Foreskin keratinocyte (primary cell): ENCODE measurements at places on chromosomes 11 and 22. TPM values are rescaled to one million over a fixed set of nuclear protein-coding genes. Genes with fewer than 3 reads are reported as not detected.

Gene PTPRCAP
- 0.32 and 0.61 TPM in 2 replicates for total RNA-seq

Gene TMEM184B
- 54.0 and 55.7 TPM in 2 replicates for total RNA-seq

Gene ZNF214
- 2.1 and 2.2 TPM in 2 replicates for total RNA-seq

Gene KCNJ5
- 0.95 and 3.8 TPM in 2 replicates for total RNA-seq

Gene OR51L1
- not detected in 2 replicates for total RNA-seq

Gene RIN1
- 35.5 and 40.6 TPM in 2 replicates for total RNA-seq

Gene CCT8L2
- not detected in 2 replicates for total RNA-seq

Gene OR52I2
- not detected in 2 replicates for total RNA-seq

Gene CRYBB2
- total RNA-seq, result not detected in 2 replicates

Gene MYOD1
- total RNA-seq, result not detected in 2 replicates

Gene ALKBH3
- 40.8 and 44.8 TPM in 2 replicates for total RNA-seq

Gene MMP26
- not detected in 2 replicates for total RNA-seq

Gene LRRC4C
- total RNA-seq, result not detected in 2 replicates

Gene TECTA
- 0.10 and 0.11 TPM in 2 replicates for total RNA-seq

Gene CARD10
- 116 and 130 TPM in 2 replicates for total RNA-seq

Gene LINC01488
- total RNA-seq, result not detected in 2 replicates

Gene CYB561A3
- 40.1 and 42.5 TPM in 2 replicates for total RNA-seq

Gene SMC1B
- 0.03 and 0.04 TPM in 2 replicates for total RNA-seq

Gene SLC22A9
- not detected in 2 replicates for total RNA-seq

Gene TEX12
- total RNA-seq, result not detected in 2 replicates

Gene MEI1
- 0.14 TPM in 1 of 2 replicates, not detected in the other for total RNA-seq

Gene PLEKHB1
- not detected in 2 replicates for total RNA-seq

Gene BARX2
- 0.65 and 1.8 TPM in 2 replicates for total RNA-seq

Gene CCDC89
- 0.14 and 0.51 TPM in 2 replicates for total RNA-seq

Gene PATE4
- not detected in 2 replicates for total RNA-seq

Gene MIAT
- total RNA-seq, result 0.28 and 0.37 TPM in 2 replicates

Gene CCDC86
- total RNA-seq, result 28.4 and 42.4 TPM in 2 replicates

Gene CHRNA10
- total RNA-seq, result 0.42 and 0.51 TPM in 2 replicates

Gene ARAP1
- total RNA-seq, result 50.2 and 51.8 TPM in 2 replicates

Gene SLC22A12
- not detected in 2 replicates for total RNA-seq

Gene ABCC8
- not detected in 2 replicates for total RNA-seq

Gene PHF21B
- total RNA-seq, result 0.14 and 0.27 TPM in 2 replicates

Gene DNAJB7
- total RNA-seq, result not detected in 2 replicates

Gene UBASH3B
- total RNA-seq, result 21.8 and 28.3 TPM in 2 replicates

Gene FGF19
- 0.04 and 0.17 TPM in 2 replicates for total RNA-seq

Gene LMO1
- not detected in 2 replicates for total RNA-seq

Gene OR2AG1
- not detected in 2 replicates for total RNA-seq

Gene KCNA4
- total RNA-seq, result not detected in 2 replicates

Gene RAB3IL1
- total RNA-seq, result 0.31 and 0.35 TPM in 2 replicates

Gene SGSM1
- not detected in 2 replicates for total RNA-seq

Gene HORMAD2
- total RNA-seq, result not detected in 2 replicates

Gene NAALADL1
- total RNA-seq, result 5.6 and 11.7 TPM in 2 replicates

Gene CARD18
- 0.48 and 0.78 TPM in 2 replicates for total RNA-seq

Gene CASP5
- not detected in 2 replicates for total RNA-seq

Gene ASPHD2
- 7.3 and 9.5 TPM in 2 replicates for total RNA-seq

Gene TUBA8
- 0.32 and 0.34 TPM in 2 replicates for total RNA-seq

Gene APOA4
- total RNA-seq, result not detected in 2 replicates

Gene TMEM191C
- 0.46 and 1.2 TPM in 2 replicates for total RNA-seq

Gene UBQLN3
- total RNA-seq, result not detected in 2 replicates

Gene OR4D5
- total RNA-seq, result not detected in 2 replicates

Gene LRRC10B
- 0.07 TPM in 1 of 2 replicates, not detected in the other for total RNA-seq

Gene KCNQ1
- total RNA-seq, result not detected in 2 replicates
